ENCODE measurements at places on chromosomes 5 and 9. TPM values are rescaled to one million over a fixed set of nuclear protein-coding genes. Genes with fewer than 3 reads are reported as not detected.
A peak's percentile ranks its signal among the peaks of the same experiment; 100 is the strongest.

DNA sequence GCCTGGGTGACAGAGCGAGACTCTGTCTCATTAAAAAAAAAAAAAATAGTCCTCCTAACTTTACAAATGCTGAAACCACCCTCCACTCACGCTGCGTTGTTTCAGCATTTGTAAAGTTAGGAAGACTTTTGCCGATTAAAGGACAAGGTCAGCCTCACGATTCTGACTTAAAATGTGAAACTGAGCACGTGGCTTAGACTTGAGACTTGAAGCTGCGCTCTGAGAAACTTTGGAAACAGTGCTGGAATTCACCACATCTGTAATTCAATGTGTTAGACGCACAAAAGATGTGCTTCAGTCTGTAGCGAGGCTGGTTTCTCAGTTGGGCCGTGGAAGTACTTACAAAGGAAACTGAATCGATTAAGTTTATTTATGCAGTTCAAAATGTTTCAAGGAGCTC is 25.0 kb upstream of the LAMC3 start:
- no peak for ATAC-seq

FOXD4L4 gene
- total RNA-seq, result 3.9 TPM

DNA sequence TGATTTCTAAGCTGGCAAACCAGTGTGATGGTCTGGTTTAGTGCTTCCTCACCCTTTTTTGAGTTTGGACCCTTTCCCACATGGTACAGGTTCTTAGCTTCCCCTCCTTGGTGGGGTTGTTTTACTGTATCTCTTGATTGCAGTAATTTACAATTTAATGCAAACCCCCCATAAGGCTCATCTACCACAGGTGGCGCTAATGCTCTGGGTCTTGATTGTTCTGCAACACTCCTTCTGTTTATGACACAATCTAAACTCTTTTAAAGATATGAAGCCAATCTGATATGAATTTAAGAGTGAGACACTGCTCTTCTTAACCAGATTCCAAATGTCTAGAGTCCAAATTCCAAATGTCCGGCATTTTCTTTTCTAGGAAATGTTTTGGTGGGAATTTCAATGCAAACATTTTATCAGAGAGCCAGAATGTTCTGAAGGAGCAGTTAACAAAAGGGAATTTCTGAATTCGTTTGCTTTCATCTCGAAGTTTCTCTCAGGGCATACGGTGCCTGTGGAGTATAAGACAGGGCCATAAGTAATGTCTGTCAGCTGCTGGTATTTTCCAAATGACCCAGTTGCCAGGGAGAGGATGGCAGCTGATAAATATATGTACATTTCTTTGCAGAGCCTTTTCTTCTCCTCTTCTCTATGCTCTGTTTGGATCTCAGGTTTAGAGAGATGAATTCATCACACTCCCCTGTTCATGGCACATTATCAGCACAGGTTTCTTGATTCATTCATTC is 246.8 kb downstream of the ARHGAP26 start:
- ATAC-seq, result peak; percentile 83

GRCh38 chr5:7644723-7645122 is 206.2 kb downstream of the CFAP90 start:
- ATAC-seq, result no peak

DNA sequence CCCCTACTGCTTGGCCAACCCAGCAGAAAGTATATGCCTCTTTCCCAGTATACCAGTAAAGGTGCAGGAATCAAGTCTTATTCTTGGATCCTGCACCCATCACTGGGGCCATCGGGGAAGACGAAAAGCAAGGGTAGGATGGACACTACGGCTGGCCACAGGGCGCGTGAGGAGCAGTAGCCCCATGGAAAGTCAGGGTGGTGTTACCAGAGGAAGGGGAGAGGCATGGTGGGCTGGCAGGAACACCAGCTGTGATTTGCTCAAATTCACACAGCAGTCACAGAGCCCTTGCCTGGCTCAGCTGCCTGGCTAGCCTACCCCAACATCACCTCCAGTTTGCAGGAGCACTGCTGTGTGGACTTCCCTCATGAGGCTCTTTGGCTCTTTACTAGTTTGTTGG is 34.5 kb upstream of the SAP30L start:
- ATAC-seq, result no peak

RMI1 gene
- 19.4 TPM for total RNA-seq

RNF208 gene
- 2.8 TPM for total RNA-seq

- no peak for ATAC-seq
These were observed 28.6 kb downstream of the DCAF12 start for GRCh38 chr9:34097865-34098264.

CENPH gene
- total RNA-seq, result 7.2 TPM

- ATAC-seq, result no peak
These were observed 4.3 kb upstream of the SQSTM1 start for GRCh38 chr5:179816401-179816795.

- peak; percentile 7 for ATAC-seq
These were observed 1.4 kb downstream of the ZSWIM6 start for GRCh38 chr5:61333321-61333953.

DNA sequence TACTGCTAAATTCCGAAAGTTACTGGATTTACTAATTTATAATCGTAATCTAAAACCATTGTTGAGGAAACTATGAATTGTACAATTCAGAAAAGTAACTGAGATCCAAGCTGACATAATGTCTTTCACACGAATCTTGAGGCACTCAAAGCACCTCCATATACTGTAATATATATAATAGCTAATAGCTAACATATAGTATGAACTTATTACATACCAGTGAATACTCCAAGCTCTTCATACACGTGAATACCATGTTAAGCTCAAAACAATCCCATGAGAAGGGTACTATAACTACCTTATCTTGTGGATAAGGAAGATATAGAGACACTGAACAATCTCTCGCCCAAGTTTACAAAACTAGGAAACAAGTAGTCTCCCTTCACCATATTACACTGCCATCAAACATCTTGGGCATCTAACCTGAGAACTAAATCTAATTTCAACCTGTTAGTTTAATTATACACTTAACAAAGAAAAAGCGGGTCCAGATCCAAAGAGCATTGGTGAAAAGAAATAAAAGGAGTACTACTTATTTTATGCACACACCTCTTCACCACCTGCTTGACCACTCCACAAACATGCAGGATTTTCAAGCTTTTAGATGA is 1.0 kb downstream of the NUDCD2 start:
- no peak for ATAC-seq

DNA sequence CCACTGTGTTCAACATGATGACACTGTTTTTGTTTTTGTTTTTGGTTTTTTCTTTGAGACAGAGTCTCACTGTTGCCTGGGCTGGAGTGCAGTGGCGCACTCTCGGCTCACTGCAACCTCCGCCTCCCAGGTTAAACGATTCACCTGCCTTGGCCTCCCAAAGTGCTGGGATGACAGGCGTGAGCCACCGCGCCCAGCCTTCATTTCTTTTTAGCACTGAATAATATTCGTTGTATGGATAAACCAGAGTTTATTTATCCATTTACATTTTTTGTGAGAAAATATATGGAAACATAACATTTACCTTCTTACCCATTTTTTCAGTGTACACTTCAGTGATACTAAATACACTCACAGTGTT is 4.2 kb downstream of the CARD19 start:
- no peak for ATAC-seq

GRCh38 chr5:139667001-139667729 is 19.0 kb downstream of the CXXC5 start:
- ATAC-seq, result no peak

PLAC8L1 gene
- 0.69 TPM for total RNA-seq

- no peak for ATAC-seq
These were observed 143.7 kb upstream of the SMIM23 start for GRCh38 chr5:171641891-171642290.

- no peak for ATAC-seq
These were observed 128.3 kb downstream of the DOCK2 start for GRCh38 chr5:169765176-169765996.

SHOC1 gene
- 0.10 TPM for total RNA-seq

GRCh38 chr9:37943345-37944265 is 39.7 kb upstream of the SLC25A51 start:
- peak; percentile 26 for ATAC-seq

DNA sequence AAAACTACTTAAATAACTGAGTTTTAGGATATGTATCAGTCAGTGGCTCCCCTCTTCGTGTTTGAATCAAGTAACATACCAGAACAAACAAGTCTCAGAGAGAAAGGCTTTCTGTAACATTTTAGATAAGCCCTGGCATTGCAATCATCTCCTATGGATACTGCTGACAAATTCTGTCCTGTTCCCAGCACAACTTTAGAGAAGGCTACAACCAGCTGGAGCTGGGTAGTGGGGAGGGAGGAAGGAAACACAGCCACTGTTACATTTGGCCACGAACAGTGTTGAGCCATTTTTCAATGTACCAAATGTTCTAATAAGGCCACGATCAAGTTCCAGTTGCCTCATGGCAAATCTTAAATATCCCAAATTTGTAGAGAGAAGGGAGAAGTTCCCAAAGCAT is 511.8 kb upstream of the WWC1 start:
- ATAC-seq, result peak; percentile 44

DNA sequence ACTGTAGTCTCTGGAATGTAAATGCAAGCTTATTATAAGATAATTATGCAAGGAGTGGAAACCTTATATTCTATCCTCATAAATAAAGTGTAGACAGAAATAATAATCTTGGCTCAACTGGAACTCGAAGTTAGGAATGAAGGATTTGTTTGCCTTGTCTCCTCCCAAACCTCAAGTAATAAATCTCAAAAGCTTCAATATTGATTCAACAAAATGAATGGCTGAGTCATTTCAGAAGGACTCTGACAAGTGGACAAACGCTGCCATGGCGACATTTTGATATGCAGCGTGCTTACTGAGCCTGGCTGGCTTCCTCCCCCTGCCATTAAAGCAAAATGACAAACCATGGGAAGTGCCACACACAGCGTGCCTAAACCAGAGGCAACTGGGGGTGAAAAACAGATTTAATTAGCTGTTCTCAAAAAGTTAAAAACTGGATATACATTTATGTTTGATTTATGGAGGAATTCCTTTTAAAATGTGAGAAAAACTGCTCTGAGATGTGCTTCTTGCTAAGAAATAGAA is 10.5 kb upstream of the ADGRV1 start:
- ATAC-seq, result peak; percentile 86

DNA sequence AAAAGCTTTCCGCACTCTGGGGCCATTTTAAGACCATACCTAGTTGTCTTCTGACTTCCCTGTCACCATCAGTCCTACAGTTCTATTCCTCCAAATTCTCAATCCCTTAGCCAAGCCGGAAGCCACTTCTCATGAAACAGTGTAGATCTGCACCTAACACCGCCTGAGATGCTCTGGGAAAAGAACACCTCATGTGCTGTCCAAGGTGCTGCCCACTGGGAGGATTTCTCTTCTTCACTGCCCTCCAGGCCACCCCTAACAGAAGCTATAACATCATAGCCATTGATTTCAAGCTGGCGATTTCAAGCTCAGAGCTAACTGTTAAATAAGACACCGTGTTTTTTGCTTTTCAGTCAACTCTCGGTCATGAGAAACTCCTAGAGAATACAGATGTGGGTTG is 559.3 kb downstream of the CCDC171 start:
- ATAC-seq, result no peak

TOPORS gene
- 26.4 TPM for total RNA-seq

SLC34A1 gene
- not detected for total RNA-seq

- peak; percentile 42 for ATAC-seq
These were observed 15.7 kb downstream of the BRD3OS start for GRCh38 chr9:134040781-134041648.

CCNI2 gene
- 3.0 TPM for total RNA-seq

DNA sequence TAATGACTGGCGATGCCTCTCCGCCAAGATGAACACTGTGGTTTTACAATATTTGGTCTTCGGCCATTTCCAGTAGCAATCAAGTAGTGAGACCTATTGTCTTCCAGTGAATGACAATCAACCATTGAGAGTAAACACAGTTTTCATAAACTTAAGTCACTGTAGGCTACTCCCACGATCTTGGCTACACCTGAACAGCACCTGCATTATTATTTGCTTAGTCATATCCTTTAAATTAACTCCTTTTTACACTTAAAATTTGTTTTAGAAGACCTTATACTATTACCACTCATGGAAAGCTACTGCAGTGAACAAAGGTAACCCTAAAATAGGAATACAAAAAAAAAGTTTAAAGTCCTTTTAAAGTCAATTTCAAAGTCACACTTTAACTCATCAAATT is 58.2 kb downstream of the ZNF354C start:
- no peak for ATAC-seq

DNA sequence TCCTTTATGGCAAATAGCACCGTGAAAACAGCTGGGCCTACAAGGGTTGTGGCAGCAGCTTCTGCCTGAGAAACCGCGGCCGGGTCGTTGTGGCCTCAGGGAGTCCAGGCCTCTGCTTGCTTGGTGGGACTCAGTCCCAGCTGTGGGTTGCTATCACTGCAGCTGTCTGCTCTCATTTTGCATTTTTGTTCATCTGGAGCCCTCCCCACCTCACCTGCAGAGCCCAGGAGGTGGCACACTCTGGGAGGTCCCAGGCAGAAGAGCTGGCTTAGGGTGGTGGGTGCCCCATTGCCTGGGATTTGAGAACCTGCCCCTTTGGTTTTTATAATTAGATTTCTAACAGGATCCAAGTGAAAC is 138.4 kb downstream of the GADD45G start:
- ATAC-seq, result no peak

DNA sequence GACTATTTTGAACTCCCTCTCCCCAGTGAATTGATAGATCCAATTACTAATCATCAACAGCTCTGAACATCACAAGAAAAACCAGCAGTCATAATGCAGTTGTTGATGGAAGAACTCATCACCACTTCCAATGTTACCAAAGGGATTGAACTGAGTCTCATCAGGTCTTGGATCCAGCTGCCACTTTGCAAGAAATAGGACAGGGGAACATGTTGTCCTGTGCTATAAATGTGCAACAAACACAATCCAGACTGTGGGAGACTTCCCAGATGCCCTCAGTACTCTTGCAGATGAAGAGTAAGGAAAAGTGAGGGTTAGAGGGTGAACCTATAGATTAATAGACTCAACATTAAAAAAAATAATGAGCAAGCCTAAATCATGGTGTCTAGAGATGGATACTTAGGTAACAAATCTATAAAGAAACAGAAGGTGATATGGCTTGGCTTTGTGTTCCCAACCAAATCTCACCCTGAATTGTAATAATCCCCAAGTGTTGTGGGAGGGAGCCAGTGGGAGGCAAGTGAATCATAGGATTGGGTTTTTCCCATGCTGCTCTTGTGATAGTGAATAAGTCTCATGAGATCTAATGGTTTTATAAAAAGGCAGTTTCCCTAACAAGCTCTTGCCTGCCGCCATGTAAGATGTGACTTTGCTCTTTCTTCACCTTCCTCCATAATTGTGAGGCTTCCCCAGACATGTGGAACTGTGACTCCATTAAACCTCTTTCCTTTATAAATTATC is 63.4 kb upstream of the PAPPA start:
- ATAC-seq, result no peak

GRCh38 chr5:50435168-50435567 is 5.9 kb downstream of the EMB start:
- ATAC-seq, result no peak

GRCh38 chr5:133251296-133252132 is 199.7 kb downstream of the HSPA4 start:
- peak; percentile 55 for ATAC-seq

- ATAC-seq, result no peak
These were observed 659.8 kb downstream of the TLE4 start for GRCh38 chr9:80231318-80232236.

BTNL8 gene
- 0.38 TPM for total RNA-seq

GARIN3 gene
- total RNA-seq, result 0.25 TPM

- no peak for ATAC-seq
These were observed 420.9 kb downstream of the SPOCK1 start for GRCh38 chr5:137078171-137078665.
